Stimulated activated naive CD4-positive, alpha-beta T cell (primary cell): ENCODE measurements at places on chromosomes 3 and 15.

DNA sequence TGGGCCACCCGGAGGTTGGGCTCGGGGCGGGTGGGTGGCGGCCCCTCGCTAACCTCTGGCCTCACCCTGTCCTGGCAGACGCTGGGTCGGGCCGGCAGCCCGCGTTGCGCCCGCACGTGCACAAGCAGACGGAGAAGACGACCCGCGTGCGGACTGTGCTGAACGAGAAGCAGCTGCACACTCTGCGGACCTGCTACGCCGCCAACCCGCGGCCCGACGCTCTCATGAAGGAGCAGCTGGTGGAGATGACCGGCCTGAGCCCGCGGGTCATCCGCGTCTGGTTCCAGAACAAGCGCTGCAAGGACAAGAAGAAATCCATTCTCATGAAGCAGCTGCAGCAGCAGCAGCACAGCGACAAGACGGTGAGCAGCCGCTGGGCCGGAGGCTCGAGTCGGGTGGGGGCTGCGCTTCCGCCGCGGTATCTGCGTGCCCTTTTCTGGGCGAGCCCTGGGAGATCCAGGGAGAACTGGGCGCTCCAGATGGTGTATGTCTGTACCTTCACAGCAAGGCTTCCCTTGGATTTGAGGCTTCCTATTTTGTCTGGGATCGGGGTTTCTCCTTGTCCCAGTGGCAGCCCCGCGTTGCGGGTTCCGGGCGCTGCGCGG lies 3.7 kb downstream of the ISL2 start:
- DNase-seq, result peak; percentile 44

DNA sequence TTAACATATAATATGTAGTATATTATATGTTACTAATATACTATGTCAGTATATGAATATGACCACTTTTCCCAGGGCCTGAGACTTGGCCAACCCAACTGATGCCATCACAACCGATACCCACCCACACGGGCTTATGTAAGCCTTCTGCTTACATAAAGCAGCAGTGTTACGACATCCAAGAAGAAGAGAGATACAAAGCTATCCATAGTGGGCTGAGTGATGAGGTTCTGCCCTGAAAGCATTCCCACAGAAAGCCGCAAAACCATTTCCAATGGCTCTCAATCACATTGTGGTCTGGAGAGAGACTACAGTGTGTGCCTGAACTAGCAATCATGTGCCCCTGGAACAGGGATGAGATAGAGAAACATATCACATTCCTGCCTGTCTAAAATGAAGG lies 177.9 kb downstream of the PLOD2 start:
- no peak for DNase-seq

GRCh38 chr3:157078131-157078810 lies 81.7 kb downstream of the CCNL1 start:
- no peak for DNase-seq

DNA sequence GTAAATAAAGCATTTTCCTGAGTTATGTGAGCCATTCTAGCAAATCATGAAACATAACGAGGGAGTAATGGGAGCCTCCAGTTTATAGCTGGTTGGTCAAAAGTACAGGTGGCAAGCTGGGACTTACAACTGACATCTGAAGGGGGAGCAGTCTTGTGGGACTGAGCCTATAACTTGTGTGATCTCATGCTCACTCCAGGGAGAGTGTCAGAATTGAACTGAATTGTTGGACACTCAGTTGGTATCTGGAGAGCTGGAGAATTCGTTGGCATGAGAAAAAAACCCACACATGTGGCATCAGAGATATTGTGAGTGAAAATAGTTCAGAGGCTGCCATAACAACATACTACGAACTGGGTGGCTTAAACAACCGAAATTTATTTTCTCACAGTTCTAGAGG lies 22.8 kb upstream of the DENND6A start:
- DNase-seq, result no peak

- no peak for DNase-seq
These were observed 894.2 kb downstream of the ROBO1 start for GRCh38 chr3:78873641-78874040.

GRCh38 chr3:20015525-20015924 lies 3.5 kb upstream of the PP2D1 start:
- DNase-seq, result no peak

DNA sequence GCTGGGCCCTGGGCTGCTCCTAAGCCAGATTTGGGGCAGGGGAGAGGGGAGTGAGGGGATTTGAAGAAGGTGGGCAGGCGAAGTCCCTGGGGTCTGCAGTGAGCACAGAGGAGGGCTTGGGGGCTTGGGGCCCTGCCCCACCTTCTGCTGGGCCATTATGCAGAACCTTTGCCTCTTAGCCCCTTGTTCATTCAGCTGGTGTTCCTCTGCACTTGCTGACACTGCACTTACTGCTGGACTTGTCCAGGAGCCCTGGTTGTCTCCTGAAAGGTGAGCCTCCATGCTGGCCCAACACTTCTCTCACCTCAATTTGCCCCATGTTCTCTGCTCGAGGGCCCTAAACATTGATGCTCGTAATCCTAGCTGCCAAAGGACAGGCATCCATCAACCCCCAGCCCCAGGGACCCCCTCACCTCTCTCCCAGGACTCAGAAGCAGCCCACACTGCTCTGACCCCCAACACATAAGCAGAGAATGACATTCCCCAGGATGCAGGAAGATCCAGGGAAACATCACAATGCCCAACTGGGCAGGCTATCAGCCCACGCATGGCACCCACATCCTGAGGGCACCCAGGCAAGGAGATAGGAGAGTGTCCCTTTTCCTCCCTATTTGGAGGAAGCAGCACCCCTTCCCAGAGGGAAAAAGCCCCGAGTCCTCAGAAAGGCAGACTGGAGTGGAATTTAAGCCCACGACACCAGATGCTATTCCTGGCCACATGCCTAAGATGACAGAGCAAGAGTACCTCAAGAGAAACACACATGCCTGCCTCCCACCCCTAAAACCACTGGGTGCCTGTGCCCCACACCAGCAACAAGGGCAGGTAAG lies 76.8 kb downstream of the ADCY5 start:
- no peak for DNase-seq

GRCh38 chr3:178778589-178778988 lies 242.4 kb downstream of the KCNMB2 start:
- DNase-seq, result no peak

- DNase-seq, result no peak
These were observed 23.5 kb downstream of the DRD3 start for GRCh38 chr3:114155370-114155821.

DNA sequence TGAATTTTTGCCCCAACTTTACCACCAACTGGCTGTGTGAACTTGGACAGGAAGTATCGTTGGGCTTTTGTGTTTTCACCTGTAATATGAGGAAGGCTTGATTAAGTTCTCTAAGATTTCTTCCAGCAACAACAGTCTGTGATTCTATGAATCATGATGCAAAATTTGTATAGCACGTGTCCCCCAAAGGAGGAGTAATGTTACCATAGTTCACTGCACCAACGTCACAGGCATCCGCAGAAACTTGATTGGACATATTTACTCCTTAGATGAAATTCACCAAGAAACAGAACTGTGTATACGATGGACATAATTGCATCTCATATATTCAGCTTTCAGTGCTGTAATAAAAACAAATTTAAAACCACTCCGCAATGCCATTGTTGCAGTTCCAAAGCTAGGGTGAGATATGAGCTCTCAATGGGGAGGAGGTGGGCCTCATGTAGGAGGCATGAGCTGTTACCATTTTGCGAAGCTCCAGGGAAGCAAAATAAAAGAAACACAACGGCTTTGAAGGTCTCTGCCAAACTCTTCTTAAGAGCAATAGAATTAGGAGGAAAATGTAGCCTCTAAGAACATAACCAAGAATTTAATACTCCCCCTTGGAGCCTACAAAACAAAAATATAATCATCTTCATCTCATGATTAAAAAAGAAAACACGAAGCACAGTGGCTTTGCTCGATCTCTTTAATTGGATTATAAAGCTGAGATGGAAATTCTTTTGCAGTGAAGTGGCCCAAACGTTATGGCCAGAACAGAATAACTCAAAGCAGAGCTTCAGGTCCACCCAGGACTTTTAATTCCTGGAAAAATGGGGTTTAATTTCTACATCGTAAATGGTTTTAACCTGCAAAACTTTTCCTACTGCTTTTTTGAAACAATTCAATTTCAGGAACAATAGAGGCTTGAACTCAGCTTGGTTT lies 80.7 kb downstream of the CHST2 start:
- DNase-seq, result no peak

DNA sequence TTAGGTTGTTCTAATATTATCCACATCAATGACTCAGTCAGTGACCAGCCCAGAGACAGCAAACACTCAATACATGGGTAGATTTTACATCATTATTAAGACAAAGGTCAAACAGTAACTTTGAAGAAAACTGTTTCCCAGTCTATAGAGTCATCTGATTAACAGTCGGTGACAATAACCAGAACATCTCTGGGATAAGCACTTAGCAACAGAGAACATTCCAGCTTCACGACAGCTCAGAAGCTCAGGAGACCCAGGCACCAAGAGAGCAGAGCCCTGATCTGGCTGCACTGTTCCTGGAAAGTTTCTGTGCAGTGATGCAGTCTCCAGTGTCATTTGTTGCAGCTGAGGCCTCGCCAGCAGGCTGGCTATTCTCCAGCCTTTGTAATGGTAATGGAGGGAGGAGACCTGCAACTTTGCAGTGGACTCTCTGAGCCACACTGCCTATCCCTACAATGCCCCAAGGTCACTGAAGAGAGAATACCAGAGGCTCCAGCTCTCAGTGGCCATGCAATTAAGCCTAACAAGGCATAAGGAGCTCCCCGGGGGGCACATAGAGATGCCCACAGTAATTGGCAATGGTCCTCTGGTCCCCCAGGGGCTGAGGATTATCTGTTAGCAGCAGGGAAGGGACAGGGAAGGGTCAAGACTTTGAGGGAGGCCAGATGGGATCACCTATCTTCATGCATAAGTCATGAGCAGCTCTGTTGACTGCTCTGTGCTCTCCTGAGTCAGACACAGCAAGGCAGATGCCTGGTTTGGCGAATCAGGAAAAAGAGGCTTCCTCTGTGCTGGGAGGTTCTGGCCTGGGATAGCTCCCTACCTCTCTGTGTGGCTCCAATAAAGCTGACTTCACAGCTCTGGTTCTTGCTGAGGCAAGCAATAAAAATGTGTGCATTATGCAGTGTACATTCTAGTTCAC lies 163.6 kb downstream of the CTNNB1 start:
- no peak for DNase-seq

DNA sequence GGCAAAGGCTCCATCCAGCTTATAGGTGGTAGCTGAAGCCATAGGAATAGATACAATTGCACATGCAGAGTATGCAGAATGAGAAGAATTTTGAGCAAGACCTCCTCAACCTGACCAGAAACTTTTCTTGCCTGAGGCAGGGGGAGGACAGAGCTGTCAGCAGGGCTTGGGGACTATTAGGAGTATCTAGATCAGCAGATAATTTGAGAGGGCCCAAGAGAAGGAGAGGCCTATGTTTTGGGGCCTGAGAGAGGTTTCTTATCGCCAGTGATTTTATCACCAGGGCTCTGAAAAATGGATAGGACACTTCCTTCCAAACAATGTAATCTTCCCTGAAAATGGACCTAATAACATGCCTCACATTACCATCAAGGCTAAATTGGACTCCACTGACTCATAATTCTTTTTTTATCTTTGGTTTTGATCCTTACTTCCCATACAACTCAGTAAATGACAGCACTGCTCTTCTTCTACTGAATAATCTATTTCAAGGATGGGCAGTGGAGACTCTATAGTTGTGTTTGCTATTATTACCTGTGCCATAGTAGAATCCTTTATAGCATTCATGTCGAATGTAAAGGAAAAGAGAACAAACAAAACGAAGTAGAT lies 15.8 kb upstream of the RAMAC start:
- no peak for DNase-seq

GRCh38 chr15:57224664-57225063 lies 151.6 kb upstream of the CGNL1 start:
- no peak for DNase-seq

DNA sequence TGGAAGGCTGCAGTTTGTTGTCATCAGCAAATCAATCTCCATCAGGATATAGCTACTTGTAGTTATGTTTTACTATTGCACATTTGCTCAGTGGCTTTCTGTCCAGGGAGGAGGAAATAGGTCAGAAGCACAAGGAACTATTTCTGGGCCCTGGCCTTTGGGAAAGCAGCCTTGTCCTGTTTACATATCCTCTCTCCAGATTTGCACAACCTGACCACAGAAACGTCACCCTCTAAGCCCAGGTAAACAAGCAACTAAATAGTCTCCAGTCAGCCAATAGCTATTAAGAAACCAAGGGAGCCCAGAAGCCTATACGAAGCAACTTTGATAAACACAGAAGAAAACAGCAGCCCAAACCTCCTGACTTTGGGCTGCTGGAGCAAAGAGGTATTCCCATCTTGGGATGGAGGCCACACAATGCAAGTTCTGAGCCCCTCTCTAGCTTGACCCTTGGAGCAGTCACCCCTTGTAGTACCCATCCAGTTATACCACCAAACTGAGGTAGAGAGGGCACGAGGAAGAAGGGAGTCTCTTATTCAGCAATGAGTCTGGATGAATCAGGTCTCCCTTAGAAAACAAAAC lies 2.3 kb upstream of the FEM1B start:
- no peak for DNase-seq

- no peak for DNase-seq
These were observed 289.1 kb upstream of the DNAJC19 start for GRCh38 chr3:181278468-181279238.

DNA sequence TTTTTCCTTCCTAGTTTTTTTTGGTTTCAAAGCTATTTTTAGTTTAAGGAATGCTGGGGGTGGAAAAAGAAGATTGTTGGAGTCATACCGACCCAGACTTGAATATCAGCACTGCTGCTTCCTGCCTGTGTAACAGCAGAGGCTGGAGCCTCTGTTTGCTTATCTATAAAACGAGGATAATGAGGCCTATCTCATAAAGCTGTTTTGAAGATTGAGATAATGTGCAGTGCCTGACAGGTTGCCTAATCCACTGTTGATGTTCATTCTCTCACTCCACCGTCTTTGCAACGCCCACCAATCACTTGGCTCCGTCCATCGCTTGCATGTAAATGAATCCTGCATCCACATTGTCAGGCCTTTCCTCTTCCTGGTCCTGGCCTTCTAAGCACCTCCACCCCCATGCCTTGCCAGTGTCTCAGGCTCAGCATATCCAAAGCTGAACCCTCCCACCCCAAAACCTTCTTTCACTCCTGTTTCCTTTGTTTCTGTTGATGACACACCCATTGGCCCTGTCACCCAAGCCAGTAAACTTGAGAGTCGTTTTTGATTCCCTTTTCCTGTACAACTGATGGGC lies 94.9 kb downstream of the MEX3B start:
- no peak for DNase-seq
